ENCODE measurements at places on chromosomes 6 and 20. TPM values are rescaled to one million over a fixed set of nuclear protein-coding genes. Genes with fewer than 3 reads are reported as not detected.
A peak's percentile ranks its signal among the peaks of the same experiment; 100 is the strongest.

SMOC2 gene
- not detected for total RNA-seq

GRCh38 chr20:23442436-23442835, 3.0 kb downstream of the CSTL1 start:
- DNase-seq, result no peak

BMP5 gene
- not detected for total RNA-seq

CDS2 gene
- 16.7 TPM for total RNA-seq

GRCh38 chr6:122571888-122572287, 38.3 kb upstream of the PKIB start:
- DNase-seq, result no peak

VSTM2L gene
- 1.4 TPM for total RNA-seq

GRCh38 chr20:55253781-55254180, 751.5 kb downstream of the CBLN4 start:
- no peak for DNase-seq

SNAP91 gene
- total RNA-seq, result 0.36 TPM

GRCh38 chr6:187210-187861, 105.0 kb upstream of the DUSP22 start:
- DNase-seq, result no peak

DNA sequence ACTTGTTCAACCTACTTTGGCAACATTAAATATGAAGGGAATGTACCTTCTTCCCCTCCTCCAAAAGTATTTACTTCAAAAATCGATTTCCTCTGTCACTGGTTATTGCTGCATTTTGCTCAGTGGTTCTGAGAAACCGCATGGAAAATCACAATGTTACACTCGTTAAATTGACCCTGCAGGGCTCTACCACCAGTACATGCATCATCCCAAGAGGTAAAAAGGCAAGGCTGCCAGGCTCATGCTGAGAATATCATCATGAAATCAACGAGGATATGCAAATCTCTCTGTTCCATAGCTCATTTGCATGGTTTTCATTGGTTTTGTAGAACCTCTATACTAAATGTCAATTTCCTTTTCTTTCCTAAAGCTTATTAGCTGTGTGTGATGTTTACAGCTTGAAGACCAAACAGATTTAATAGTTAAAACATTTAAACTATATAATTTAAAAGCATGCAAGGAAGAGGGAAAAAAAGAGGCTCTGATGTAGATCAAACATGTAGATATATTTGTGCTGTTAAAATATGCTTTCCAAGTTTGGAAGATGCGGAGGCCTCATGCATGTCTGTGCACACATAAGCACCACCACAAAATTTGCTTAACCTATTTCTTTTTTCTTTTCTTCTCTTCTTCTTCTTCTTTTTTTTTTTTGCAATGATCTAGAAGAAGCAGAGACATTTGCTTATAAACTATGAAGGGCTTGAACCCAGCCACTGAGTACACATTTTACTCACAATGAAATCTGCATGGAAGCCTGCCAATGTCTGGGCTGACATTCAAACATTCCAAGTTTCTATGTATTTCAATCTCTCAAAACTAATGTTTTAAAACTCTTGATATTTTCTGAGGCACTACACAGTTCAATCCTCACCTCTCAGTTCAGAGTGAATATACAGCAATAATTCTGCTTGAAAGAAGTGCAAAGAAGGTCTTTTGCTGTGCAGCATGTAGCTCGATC, 194.0 kb downstream of the GMPR start:
- peak; percentile 92 for DNase-seq

DNA sequence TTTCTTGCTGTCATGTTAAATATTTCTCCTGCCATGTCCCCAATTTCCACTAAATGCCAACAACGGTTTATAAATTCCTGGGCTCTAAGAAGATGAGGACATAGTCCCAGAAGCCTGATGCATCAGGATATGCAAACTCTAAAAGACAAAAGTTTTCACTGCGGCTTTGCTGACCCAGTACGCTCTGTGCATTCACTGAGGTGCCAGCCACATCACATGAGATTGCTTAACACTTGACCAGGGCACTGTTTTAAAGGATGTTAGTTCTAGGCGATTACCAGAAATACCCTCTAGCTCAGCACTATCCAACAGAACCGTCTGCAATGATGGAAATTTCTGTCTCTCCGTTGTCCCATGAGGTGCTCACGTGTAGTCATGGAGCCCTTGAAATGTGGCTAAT, 19.9 kb upstream of the ADTRP start:
- no peak for DNase-seq

LAMA4 gene
- 904 TPM for total RNA-seq

FAM217B gene
- total RNA-seq, result 6.9 TPM

SIRPD gene
- total RNA-seq, result not detected

- no peak for DNase-seq
These were observed 686.6 kb upstream of the GJE1 start for GRCh38 chr6:141445928-141446628.

GRCh38 chr6:7107578-7108195, at the start of gene RREB1:
RREB1 (plus strand) TSS chr6:7107961; CDS start chr6:7181912, 73,951 bp downstream.
- peak; percentile 57 for DNase-seq

DNA sequence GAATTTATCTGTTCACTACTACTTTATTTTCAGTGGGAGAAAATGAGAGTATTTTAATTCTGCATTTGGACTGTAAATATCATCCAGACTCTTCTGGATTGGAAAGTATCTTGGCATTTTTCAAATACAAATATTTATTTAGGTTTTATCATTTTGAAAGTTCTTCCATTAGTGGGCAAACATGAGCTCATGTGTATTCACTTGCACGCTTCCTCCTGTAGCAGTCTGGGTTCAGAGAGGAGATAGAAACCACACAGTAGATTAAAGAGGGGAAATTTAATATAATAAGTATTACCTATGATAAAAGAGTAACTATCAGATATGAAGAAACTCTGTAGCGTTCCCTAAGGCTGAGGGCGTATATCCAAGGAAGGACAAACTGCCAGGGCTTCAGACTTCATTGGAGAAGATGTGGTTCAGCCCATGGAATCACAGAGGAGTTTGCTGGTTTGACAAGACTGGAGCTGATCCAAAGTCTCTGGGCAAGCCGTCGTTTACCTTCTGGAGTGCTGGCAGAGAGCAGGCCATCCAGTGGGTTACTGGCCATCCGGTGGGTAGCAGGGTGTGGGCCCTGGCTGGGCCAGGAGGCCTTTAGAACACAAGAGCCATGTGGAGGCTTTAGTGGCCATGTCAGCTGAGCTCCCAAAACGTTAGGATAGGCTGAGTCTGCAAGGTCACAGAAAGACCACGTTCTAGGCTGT, 44.3 kb downstream of the KCNS1 start:
- DNase-seq, result no peak

GPLD1 gene
- total RNA-seq, result 0.27 TPM

- no peak for DNase-seq
These were observed 236.0 kb downstream of the TBXT start for GRCh38 chr6:165931675-165932074.

GRCh38 chr6:235763-236360, 56.4 kb upstream of the DUSP22 start:
- DNase-seq, result peak; percentile 71

- DNase-seq, result no peak
These were observed 278.8 kb upstream of the IMPG1 start for GRCh38 chr6:76351275-76351674.

GRCh38 chr6:109311471-109311870, 70.8 kb downstream of the CD164 start:
- peak; percentile 61 for DNase-seq

RIPOR3 gene
- total RNA-seq, result 1.6 TPM

- no peak for DNase-seq
These were observed 24.5 kb downstream of the TTBK1 start for GRCh38 chr6:43267619-43268354.

DNA sequence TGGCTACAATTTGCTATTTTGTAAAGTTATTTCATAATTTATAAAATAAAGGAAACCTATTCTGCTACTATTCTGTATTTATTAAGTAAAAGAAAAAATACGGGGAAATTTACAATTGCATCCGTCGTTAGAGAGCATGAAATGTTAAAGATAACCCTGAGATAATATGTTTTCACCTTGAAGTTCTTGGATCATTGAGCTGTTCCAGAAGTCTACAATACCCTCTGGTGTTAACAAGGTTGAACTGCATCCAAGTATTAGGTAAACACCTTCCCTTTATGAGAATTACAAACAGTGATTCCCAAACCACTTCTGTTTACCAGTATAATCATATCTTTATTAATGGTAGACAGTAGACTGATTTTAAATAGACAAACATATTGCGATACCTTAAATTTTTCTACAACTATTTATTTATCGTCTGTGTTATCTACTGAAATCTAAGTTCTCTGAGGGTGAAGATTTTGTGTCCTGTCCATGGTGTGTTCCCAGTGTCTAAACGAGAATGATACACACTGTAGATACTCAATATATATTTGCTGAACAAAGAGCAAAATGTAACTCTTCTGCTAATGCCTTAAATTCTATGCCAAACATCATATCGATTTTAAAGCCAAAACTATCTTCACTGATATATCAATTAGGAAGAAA, 28.2 kb downstream of the TBC1D32 start:
- peak; percentile 48 for DNase-seq

DNA sequence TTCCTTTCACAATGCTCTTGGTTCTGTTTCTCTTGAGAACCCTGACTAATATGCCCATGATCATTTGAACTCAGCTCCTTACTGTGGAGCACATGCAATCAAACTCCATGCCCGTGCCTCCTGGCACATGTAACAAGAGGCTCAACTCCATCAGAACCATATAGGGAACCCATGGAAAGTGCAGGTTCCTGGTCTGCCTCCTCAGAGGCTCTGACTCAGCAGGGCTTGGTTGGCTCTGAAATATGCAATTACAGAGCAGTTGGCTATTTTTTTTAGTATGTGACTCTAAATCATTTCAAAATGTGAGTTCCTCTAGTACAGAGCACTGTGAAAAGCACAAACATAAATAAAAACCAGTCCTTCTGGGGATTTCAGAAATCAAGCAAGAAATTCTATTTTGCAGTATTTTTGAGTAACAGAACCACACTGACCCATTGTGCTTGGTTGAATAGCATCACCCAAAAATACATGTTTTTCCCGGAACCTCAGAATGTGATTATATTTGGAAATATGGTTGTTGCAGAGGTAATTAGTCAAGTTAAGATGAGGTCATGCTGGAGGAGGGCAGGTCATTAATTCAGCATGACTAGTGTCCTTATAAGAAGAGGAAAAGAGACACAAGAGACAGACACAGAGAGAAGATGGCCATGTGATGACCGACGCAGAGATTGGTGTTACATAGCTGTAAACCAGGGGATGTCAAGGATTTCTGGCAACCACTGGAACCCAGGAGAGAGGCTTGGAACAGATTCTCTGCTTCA, 13.2 kb upstream of the MAP3K4 start:
- DNase-seq, result peak; percentile 69

SYTL3 gene
- total RNA-seq, result 10.5 TPM

GRCh38 chr6:7431313-7431673, 41.7 kb downstream of the RIOK1 start:
- DNase-seq, result no peak

- DNase-seq, result peak; percentile 18
These were observed 36.9 kb upstream of the EPB41L1 start for GRCh38 chr20:36117638-36118037.

DNA sequence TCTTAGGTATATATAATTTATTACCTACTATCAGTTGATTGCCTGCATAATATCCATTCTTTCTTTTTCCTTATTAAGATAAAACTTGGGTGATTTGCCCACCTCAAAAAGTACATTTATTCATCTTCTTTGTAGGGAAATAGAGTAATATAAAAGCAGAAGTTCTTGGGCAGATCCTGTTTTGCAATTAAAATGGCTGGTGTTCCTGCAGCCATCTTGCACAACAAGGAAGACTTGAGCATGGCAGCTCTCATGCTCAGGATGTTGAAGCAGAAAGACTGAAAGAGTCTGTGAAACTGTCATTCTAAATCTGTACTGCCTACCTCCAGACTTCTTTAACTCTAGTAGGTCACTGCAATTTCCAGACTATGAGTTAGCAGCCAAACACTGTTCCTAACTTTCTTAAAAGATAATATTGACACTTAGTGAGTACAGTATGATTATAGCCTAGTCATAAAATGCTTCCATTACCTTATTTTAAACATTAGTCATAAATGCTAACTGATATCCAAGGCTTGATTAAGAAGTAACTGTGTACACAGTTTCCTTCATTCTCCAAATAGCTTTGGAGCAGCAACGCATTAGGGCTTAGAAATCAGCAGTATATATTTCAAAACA, 24.6 kb upstream of the HTR1B start:
- no peak for DNase-seq

All from fibroblast of the aortic adventitia (primary cell).